ENCODE measurements at places on chromosomes 6 and 20. TPM values are rescaled to one million over a fixed set of nuclear protein-coding genes. Genes with fewer than 3 reads are reported as not detected.

Gene TOX2
- 14.2 TPM for total RNA-seq

Gene TPMT
- 6.0 TPM for total RNA-seq

Gene SLC13A3
- not detected for total RNA-seq

Gene ALDH5A1
- 8.0 TPM for total RNA-seq

Gene NKAIN2
- total RNA-seq: not detected

Gene TM9SF4
- 37.5 TPM for total RNA-seq

Gene TMEM217
- total RNA-seq: 0.82 TPM

Gene LY86
- not detected for total RNA-seq

Gene BTNL2
- not detected for total RNA-seq

Gene PRDM1
- total RNA-seq: 7.7 TPM

Gene DOK5
- not detected for total RNA-seq

Gene HLA-DRB1
- total RNA-seq: not detected

Gene ERGIC3
- total RNA-seq: 243 TPM

Gene RIOK1
- total RNA-seq: 11.4 TPM

Measured in A549 treated with Hydrocortisone at 1 μM for 4 hours (cell line).